Mesenteric fat pad (tissue), 1 donor: ENCODE measurements at places on chromosomes 12 and 14. TPM values are rescaled to one million over a fixed set of nuclear protein-coding genes. Genes with fewer than 3 reads are reported as not detected.

Gene MYF5
- total RNA-seq = not detected

Gene PLA2G1B
- 1.8 TPM for total RNA-seq

Gene SIX6
- not detected for total RNA-seq

DNA sequence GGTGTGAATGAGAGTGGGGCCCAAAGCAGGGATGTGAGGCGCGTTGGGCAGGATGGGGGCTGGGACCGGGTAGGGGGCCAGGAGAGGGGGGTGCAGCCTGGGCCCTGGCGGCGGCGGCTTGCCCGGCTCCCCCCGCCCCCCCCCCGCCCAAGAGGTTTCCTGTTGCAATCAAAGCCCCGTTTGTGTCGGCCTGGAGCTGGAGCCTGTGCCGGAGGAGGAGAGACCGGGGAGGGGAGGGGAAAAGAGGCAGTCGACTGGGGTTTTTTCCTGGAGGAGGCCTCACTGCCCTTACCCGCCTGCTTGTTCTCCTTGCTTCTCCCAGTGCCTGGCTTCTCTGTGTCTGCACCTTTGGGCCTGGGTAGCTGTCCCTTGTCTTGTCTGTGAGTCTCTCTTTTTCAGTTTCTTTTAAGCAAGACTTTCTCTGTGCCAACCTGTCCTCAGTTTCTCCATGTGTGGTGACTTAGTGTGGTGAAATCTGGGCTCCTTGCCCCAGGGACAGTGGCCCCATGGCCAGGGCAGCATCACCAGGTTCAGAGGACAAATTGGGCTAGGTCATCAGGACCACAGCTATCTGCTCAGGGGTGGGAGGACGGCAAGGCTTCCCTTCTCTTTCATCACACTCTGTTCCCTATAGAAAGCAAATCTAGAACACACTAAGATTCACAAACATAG is 8.5 kb downstream of the RARG start:
- no peak for DNase-seq

GRCh38 chr12:88253371-88253978 is 111.4 kb downstream of the TMTC3 start:
- no peak for DNase-seq

- no peak for DNase-seq
These were observed 98.0 kb downstream of the GCH1 start for GRCh38 chr14:54804538-54805041.

Gene SLCO1A2
- not detected for total RNA-seq
